ENCODE measurements at places on chromosomes 3 and 15.

- DNase-seq: no peak
Observed at GRCh38 chr3:183161552-183162336, 790 bp downstream of the LAMP3 start.

DNA sequence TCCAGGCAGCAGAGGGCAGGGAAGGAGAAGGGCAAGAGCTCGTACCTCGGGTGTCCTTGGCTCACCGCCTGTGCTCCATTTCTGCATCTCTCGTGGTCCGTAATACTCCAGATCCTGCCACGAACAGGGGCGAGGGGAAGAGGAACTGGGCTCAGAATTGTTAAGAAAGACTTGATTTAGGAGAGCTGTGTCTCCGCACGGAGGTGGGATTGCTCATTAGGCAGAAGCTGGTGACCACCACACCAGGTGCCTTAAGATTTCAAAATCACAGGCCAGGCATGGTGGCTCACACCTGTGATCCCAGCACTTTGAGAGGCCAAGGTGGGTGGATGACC lies 37.2 kb upstream of the BDH1 start:
- DNase-seq: peak; percentile 8

DNA sequence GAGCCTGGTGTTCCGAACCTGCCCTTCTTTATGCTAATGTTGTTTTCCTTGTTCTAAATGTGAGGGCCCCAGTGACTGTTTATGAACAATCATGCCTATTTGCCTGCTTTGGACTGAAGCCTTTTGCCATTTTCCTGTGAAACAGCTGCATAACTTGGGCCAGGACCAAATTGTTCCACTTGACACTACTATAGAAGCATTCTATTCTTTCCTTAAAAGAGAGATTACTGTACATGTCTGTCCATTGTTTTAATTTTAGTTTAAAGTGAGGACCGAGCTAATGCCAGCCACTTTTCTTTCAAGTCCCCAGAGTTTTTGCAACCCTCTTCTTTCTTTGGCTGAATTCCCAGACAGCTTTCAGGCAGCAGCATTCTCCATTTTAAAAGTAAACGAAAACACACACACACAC lies 980.3 kb downstream of the CADM2 start:
- DNase-seq: no peak

- DNase-seq: no peak
Observed at GRCh38 chr3:45639044-45639392, 44.5 kb downstream of the LIMD1 start.

DNA sequence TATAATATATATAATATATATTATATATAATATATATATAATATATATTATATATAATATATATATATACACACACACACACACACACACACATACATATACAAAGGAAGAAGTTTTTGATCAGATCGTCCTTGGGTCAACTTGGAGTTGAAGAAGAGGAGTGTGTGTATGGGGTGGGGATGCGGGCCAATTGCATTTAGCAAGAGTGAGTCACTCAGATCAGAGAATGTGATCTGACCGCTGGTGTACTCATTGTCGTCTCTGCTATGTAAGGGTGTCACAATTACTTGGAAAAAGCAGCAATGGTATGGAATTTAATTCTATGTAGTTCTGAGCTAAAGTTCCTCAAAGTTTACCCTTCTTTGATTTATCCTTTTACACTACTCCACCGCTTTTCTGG lies 4.6 kb upstream of the VGLL3 start:
- DNase-seq: no peak

GRCh38 chr3:160049565-160049964 lies 60.9 kb downstream of the IL12A start:
- no peak for DNase-seq

DNA sequence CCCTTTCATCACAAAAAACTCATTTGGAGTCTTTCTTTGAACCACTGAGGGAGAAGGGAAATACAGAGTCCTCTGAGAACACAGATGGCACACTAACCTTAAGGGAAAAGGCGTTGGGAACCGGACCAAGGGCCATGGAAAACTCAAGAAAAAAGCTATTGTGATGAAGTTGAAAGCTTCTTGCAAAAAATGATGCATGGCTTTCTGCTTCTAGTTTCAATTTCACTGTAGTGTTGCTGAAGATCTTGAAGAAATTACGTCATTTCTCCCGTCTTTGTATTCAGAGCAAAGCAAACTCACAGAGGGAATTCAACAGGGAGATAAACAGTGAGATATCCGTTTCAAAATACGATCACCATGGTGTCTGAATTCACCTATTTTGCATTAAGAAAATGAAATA lies 642.3 kb upstream of the ADAMTS9 start:
- no peak for DNase-seq

GRCh38 chr3:74134831-74135230 lies 479.6 kb downstream of the CNTN3 start:
- no peak for DNase-seq

- DNase-seq: no peak
Observed at GRCh38 chr3:136211547-136211946, 15.4 kb upstream of the MSL2 start.

GRCh38 chr15:80558631-80559319 lies 136.3 kb upstream of the ABHD17C start:
- no peak for DNase-seq

- DNase-seq: no peak
Observed at GRCh38 chr3:175288621-175289020, 429.5 kb downstream of the NAALADL2 start.

DNA sequence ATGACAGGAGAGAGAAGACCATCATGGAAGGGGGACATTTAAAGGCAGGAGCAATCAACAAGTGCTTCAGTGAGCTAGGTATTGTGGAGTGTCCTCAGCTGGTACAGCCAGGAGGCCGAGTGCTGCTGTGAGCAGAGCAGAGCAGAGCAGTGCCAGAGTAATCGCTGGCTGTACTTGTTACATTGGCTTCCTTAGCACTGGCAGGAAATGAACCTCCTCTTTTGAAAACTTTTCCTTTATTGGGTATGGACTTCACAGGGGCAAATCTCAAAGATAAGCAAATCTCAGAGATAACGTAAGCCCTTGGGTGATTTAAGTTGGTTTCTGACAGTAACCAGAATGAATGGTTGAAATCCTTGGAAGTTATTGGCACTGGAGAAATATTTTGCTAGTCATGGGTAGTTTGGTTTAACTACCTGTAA lies 2.1 kb downstream of the SH3GL3 start:
- DNase-seq: no peak

DNA sequence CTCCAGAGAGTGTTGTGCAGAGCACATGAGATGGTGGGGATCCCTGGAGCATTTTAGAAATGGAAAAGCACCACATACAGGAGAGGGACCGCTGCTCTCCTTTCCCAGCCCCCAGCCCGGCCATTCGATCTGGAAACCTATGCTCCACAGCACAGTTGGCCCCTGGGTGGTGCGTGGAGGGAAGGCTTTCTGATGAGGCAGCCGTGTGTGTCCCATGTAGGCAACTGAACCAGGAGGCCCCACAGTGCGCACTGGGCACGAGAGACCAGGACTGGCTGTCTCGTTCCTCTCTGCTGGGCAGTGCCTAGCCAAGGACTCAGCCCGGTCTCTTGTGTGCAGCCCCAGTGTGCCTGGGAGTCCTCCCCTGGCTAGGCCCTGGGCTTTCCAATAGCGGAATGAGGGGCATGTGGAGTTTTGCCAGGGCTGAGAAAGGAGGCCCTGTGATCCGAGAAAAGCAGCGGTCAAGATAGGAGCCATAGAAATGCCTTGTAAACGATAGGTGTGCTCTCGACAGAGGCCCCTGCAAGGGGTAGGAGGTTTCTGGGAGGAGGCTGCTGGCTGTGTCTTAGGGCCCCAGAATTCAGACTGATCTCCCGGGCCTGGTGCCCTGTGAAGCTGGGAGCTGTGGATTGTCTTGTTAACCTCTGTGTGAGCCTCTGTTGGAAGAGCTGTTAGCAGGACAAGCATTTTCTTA lies 39.0 kb downstream of the CHDH start:
- DNase-seq: no peak

DNA sequence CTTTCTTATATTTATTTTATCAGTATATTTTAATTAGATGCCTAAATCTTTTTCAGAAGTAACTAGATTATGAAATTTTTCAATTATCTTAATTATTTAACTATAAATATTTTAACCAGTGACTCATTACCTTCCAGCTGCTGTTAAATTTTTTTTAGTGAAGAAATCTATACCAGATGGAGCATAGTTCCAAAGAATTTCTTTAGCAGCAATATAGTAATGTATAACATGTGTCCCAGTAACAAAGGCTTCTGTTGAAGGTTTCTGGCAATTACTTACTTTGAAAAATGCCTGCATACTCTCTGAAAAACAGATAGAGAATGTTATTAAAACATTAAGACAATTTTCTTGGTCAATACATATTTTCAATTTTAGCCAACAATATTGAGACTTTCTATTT lies 45.1 kb upstream of the CP start:
- DNase-seq: no peak

DNA sequence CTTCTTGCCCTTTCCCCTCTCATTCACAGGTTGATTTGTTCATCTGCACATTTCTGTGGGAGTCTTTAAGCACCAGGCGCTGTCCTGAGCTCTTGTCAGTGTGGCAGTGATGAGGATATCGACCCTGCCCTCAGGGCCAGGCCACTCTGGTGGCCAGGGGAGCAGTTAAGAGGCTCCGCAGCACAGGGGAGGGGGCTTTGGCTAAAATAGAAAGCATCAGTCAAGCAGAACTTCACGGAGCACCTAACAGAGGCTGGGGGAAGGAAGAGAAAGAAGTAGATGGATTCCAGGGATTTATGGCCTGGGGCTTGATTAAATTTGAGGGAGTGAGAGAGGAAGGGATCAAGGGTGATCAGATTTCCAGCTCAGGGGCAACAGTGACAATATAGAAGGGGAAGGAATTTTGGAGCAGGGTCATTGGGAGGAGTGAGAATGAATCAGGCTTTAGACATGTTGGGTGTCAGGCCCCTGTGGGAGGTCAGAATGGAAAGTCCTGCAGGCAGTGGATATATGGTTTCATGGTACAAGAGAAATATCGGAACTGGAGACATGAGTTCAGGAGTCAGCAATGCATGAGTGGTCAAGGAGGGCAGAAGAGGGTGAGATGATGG lies 73.0 kb upstream of the GLCE start:
- no peak for DNase-seq

GRCh38 chr3:13010780-13011572 lies 62.3 kb downstream of the IQSEC1 start:
- no peak for DNase-seq

- DNase-seq: no peak
Observed at GRCh38 chr3:136336329-136337100, 86.4 kb downstream of the PCCB start.

GRCh38 chr3:42803414-42804105 lies 730 bp downstream of the HIGD1A start:
- peak; percentile 42 for DNase-seq

- DNase-seq: no peak
Observed at GRCh38 chr15:93418566-93418965, 329.6 kb upstream of the RGMA start.

DNA sequence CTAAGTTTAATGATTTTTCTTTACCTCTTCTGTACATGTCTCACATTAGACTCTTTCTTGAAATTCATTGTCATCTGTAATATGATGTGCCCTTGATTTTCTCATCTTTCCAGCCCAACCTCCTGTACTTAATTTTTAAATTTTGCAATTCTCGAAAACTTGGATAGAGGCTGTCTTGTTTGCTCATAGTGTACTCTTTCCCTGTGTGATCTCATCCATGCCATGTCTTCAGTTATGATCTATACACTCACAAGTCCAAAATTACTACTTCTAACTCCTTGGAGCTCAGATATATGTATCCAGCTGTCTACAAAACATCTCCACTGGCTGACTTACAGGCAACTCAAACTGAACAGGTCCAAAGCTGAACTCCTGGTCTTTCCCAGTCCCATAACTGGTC lies 42.2 kb downstream of the CD200 start:
- DNase-seq: no peak

DNA sequence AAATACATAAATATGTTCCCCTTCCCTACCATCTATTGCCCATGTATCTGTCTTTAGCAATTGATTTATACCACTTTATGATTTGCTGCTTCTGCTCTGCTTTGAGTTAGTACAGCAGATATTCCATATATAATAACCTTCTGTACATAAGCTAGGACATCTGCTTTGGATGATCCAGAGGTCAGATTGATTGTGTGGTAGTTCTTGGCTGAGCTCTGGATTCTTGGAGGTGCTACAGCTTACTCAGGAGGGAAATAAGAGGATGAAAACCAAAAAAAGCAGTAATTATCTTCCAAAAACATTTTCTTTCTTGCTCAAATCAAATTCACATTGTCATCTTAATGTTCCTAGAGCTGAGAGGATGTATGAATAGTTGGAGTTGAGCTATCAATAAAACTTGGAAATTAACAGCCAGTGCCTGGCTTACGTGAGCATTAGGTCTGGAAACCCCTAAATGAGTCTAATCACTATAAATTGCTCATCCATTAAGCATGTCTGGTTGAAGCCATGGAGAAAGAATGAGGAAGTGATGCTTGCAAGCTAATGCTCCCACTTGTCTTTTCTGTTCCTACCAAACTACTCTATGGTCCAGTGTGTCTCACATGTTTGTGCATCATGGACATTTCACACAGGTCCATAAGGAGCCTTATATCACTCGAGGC lies 36.3 kb upstream of the TMEM42 start:
- no peak for DNase-seq

DNA sequence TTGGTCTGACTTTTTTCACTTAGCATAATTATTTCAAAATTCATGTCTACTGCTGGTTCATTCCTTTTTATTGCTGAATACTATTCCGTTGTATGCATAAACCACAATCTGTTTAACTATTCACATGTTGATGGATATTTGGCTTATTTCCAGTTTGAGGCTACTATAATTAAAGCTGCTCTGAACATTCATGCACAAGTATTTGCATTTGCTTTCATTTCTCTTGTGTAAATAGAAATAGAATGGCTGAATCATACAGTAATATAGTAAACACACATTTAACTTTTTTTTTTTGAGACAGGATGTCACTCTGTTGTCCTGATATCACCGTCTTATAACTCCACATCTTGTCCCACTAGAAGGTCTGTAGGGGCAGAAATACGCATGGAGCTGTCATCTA lies 57.3 kb downstream of the NMNAT3 start:
- DNase-seq: no peak

DNA sequence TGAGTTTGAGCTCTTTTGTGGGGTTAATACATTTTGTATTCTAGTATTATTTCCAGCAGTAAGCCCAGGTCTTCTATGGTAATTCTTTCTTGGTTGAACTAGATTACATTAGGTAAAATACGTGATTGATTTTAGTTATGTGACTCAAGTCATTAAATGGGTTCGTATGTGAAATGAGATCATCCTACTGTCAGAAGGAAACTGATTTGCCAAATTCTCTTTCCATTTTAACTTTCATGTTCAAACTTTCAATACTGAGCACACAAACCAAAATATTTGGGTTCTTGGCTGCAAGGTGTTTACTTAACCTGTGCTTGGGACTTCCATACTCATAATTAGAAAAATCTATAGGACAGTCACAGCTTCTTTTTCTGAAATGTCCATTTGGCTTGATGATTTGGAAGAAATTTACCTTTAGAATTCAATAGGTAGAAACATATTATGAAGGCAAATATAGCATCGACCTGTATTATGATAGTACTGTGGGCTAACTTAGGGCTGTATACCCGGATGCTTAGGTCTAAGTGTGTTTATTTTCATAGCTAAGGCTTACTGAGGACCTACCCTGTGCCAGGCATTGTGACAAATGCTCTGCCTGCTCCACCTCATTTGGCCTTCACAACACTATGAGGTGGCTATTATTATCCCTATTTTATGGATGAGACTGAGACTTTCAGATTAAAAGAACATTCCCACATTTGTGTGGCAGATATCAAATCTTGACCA lies 631.8 kb upstream of the GRM7 start:
- no peak for DNase-seq

- peak; percentile 69 for DNase-seq
Observed at GRCh38 chr3:148957586-148957985, 33.8 kb upstream of the GYG1 start.

GRCh38 chr15:40100947-40101905 lies 7.5 kb downstream of the BMF start:
- DNase-seq: no peak
